Activated T-cell treated with anti-CD3 and anti-CD28 coated beads, Interleukin-2, amount 50 U/mL, for 72 hours (primary cell): ENCODE measurements at places on chromosomes 5 and 9.

DNA sequence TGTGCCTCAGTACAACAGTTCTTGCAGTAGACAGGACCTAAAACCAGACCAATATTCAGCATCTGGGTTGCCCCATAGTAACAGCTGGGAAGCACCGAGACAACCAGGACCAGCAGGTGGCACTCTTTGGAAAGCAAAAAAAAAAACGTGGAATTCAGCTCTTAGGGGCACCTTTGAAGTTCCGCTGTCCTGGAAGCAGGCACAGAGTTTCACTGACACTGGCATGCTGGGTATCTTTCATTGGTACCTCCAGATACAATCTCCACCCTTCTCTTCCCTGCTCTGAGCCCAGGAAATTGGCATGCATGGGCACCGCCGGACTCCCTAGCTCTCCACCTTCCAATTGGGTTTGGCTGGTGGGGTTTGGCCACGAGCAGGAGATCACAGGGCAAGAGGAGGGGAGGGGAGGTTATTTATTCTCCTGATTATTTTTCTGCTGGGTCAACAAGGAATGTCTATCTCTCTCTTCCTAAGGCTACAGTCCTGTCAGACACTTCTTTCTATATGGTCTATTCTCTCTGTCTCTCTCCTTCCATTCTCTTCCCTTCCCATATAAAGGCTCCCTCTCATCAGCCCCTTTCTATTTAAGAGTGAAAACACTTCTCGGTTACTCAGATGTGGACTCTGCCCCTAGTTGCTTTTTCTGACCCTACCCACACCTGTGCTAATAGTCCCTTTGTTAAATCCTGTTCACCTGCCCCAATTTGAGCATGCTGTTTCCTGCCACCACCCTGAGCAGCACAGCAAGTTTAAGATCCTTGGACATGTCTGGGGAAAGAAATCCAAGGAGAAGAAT lies 1.9 kb upstream of the IDNK start:
- DNase-seq = peak; percentile 40

DNA sequence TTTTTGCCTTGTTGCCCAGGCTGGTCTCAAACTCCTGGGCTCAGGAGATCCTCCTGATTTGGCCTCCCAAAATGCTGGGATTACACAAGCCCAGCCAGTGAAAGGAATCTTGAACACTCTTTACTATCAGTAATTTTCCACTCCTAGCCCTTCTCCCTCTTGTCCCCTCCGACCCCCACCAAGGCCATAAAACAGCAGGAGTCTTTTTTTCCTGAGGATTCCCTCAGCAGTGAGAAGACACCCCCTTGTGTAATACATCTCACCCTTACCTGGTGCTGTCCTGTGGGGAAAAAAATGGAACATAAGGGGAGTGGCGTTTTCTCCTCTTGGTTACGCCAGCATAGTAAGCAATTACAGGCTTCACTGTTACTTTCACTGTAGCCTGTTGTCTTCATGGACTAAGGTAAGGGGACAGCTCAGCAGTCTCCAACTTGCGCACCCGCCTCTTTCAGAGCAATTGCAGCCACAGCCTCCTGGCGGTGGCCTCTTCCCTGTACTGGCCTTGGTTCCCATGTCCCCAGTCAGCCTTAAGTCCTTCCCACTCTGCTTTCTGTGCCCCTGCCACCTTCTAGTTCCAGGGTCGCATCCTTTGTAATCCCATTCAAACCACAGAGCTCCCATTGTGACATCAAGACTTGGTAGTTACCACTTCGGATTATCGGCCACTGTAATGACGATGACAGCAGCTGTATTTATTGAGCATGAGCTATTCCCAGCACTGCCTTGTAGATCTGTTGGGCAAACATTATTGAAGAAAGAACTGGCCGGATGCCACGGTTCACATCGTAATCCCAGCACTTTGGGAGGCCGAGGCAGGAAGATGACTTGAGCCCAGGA lies 10.0 kb downstream of the NAIF1 start:
- DNase-seq = no peak

GRCh38 chr9:135971892-135972291 lies 10.7 kb upstream of the UBAC1 start:
- DNase-seq = peak; percentile 32

DNA sequence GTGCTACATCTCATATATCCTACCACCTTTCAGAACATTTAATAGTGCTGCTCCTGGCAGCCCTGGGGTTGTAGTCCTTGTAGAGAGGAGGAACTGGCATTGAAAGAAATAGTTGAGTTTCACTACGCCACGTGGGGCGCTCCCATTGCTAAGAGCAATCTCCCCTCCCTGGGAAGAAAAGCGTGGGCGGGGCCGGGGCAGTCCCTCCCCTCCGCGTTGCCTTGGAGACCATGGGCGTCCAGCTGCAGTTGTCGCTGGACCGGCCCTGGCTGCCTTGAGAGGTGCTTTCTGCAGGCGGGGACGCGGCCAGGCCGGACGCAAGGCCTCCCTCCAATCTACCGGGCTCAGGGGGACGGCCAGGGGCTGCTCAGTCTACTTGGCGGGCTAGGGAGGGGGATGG lies 368 bp upstream of the CCDC180 start:
- DNase-seq = peak; percentile 37

DNA sequence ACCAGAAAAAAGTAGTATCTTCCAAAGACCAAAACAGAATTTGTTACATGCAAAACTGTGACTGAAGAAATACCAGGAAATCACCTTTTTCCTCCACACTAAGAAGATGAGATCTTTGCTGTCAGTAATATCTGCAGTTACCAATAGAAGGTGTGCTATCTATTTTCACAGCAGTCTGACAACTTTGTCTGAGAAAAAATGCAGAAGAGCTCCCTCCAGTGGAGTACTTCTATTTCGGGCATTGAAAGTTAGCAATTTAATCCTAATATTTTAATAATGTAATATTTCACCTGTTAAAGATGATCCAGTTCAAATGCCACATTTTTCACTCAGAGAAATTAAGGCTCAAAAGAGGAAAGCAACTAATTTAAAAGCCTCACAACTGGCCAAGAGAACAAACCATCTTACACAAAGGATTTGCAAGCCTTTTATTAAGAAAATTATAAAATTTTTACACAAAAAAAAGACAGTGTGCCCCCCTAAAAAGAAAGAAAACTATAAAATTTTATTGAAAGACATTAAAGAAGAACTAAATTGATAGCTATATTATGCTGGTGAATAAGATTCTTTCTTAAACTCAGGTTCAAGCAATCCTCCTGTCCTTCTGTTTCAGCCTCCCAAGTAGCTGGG lies 50.6 kb downstream of the DEPDC1B start:
- DNase-seq = no peak

DNA sequence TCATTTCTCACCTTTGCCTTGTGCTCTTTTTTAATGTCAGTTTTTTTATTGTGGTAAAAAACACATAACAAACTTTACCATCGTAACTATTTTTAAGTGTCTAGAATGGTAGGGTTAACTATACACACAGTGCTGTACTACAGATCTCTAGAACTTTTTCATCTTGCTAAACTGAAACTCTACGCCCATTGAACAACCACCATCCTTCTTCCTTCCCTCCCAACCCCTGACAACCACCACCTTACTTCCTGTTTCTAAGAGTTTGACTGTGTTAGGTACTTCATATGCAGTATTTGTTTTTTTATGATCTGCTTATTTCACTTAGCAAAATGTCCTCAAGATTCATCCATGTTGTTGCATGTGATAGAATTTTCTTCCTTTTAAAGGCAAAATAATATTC lies 54.9 kb downstream of the PSAT1 start:
- DNase-seq = no peak

DNA sequence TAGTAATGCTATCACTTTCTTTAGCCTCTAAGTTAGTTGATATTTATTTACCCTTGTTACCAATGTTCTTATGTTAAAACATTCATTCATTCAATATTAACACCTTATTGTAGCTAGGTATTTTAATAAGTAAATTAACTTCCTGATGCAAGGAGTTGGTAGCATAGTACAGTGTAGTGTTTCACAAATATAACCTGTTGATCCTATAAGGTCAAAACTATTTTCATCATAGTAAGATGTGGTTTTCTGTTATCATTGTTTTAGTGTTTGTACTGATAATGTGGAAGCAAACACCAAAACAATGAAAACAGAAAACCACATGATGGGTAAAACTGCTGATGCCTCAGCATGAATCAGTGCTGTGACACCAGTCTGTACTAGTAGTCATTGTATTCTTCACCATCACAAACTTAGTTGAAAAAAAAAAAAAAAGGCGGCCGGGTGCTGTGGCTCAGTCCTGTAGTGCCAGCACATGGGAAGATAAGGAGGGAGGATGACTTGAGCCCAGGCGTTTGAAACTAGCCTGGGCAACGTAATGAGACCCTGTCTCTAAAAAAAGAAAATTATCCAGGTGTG lies 36.5 kb downstream of the ZCCHC7 start:
- peak; percentile 4 for DNase-seq

- no peak for DNase-seq
Measured at GRCh38 chr9:130244548-130245165, 20.9 kb upstream of the HMCN2 start.

DNA sequence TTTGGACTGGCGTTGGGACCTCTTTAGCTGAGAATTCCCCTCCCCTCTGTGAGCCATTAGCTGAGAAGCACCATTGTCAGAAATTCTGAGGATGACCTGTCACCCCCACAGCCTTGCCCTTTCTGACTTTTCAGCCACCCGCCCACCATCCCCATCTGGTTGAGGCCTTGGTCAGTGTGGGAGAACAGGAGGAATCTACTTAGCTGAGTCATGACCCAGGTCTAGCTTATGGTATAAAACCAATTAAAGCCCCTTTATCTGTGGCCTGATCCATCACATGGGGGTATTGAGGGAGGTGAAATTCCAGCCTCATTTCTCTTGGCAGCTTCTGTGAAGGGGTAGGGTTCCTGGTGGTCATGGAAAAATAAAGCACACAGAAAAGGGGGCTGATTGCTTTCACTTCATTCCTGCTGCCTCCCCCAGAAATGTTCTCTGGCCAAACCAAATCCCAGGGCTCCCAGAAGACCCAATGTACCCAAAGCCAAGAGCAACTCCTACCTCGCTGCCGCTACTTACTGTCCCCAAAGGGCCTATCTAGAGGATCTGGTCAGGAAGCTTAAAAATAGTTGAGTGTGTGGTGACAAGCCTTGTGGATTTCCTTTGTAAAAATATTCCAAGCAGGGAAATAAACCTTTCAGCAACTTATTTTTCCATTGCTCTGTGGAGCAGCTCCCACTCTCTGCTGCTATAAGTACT lies 174.8 kb upstream of the TNC start:
- DNase-seq = no peak

GRCh38 chr5:133967698-133968203 lies 674 bp downstream of the C5orf15 start:
- DNase-seq = peak; percentile 15

DNA sequence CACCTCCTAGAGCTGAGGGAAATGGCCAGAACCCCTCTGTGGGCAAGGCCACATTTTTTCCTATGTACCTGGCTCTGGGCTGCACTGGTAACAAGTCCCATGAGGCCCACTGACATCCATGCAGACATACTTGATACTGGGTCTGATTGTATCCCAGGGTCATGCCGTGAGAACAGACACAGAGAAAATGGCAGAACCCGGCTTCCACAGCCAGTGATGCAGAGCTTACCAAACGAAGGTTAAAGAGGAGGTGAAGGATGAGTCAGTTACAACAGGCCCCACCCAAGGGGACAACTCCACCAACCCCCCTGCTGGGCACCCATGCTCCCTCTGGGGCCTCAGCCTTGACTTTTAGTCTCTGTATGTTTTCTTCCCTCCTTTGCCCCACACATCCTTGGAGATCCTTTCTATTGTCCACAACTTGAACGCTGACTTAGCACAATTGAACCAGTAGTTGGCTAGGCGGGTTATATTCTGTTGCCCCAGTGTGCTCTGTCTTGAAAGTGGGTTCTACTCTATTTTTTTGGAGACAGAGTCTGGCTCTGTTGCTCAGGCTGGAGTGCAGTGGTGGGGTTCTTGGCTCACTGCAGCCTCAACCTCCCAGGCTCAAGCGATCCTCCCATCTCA lies 93.5 kb downstream of the DAP start:
- no peak for DNase-seq

DNA sequence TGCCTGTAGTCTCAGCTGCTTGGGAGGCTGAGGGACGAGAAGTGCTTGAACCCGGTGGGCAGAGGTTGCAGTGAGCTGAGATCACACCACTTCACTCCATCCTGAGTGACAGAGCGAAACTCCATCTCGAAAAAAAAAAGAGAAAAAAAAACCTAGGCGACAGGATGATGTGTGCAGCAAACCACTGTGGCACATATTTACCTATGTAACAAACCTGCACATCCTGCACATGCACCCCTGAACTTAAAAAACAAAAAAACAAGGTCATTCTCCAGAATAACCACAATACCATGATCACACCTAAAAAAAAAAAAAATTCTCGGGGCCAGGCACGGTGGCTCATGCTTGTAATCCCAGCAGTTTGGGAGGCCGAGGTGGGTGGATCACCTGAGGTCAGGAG lies 7.5 kb upstream of the DOLPP1 start:
- no peak for DNase-seq

GRCh38 chr5:28580616-28581015 lies 1542.2 kb upstream of the CDH9 start:
- DNase-seq = no peak

DNA sequence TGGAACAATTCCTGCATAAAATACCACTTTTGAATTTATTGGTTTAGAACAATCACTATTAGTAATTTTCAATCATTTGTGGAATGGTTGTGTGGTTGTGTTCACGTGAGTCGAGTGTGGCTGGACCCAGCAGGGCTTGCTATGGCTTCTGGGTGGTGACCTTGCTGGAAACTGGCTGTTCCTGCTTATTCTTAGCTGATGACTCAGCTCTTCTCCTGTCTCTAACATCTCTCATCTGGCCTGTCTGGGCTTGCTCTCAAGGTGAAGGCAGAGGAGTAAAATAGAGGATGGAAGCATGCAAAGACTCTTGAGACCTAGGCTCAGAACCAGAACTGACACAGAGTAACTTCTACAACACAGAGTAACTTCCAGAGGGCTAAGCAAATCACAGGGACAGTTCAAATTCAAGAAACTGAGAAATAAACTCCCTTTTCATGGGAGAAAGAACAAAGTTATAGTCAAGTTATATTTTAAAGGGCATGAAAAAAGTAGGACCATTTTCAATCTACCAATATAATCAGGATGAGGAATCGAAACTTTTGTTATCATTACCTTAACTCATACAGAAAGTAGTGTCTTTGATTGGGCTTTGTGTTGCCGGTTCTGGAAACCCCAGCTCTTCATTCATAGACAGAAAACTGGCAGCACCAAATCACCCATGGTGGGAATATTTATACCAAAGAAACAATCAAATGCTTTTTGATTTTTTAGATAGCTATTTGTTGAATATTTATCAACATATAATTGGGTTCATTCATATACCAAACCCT lies 665.1 kb downstream of the CDH18 start:
- no peak for DNase-seq

GRCh38 chr9:109278848-109279247 lies 42.0 kb downstream of the EPB41L4B start:
- DNase-seq = no peak

GRCh38 chr9:129382281-129383018 lies 204.4 kb upstream of the IER5L start:
- DNase-seq = no peak
